NCI-H2081 treated with DMSO at 0.1 percent for 48 hours (cell line): ENCODE measurements at places on chromosomes 12 and 14.

DNA sequence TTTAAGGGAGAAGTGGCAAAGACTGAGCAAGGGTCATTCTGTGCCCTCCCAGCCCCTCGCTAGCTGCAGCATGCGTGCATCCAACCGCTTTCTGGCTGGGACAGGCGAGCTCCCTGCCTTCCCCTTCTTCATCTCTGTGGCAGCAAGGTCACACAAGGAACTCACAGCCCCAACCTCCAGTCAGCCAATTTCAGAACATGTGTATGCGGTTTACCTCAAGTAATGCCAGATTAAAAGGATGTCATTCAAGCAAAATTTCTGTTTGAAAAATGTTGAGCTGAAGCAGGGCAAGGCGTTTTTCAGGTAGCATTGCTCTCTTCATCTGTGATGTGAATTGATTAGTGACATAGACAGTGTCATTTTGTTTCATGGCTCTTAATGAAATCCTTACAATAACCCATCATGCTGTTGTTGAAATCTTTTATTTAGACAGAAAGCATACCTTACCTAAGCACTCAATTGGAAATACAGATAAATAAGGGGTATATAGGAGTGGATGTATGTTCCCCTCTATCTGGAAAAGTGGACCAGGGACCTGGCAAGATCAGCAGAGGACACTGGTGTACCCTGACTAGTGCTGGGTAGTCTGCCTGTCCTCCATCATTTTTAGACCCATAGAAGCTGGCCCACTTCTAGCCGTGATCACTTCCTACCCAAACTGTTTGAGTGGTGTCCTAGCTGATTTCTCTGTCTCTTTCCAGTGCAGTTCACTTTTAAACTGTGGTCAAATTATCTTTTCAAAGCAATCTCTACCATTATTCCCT, 82.8 kb upstream of the NEDD1 start:
- DNase-seq = no peak

DNA sequence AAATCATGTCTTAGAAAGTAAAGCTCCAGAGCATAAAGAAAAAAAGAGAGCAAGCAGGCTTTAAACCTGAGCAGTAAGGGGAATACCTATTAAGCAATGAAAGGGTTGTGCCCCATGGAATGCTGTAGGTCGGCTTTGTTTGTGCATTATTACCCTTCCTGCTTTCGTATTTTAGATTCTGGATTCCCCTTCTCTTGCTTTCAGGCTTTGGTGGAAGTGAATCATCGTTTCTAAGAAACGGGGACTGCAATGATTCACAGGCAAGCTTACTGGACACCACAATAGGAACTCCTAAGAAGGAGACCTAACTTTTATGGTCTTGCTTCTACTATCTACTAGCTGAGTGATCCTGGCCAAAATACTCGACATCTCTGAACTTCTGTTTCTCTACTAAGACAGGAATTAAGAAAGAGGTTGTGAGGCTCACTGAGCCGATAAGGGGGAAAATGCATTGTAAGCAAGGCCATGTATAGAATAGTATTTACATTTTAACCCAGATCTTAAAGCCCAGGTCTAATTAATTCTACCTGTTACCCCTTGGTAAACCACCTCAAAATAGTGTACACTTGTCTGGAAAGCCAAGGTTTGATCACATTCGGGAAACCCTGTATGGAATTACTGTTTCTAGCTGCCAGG, 1.2 kb upstream of the BMAL2 start:
- DNase-seq = no peak

GRCh38 chr12:48765753-48766162, 23.1 kb downstream of the ADCY6 start:
- no peak for DNase-seq

GRCh38 chr14:68862954-68863594, 70.2 kb upstream of the ZFP36L1 start:
- DNase-seq = peak; percentile 24

- no peak for DNase-seq
These were observed 228.4 kb upstream of the NPAS3 start for GRCh38 chr14:32710231-32710671.

DNA sequence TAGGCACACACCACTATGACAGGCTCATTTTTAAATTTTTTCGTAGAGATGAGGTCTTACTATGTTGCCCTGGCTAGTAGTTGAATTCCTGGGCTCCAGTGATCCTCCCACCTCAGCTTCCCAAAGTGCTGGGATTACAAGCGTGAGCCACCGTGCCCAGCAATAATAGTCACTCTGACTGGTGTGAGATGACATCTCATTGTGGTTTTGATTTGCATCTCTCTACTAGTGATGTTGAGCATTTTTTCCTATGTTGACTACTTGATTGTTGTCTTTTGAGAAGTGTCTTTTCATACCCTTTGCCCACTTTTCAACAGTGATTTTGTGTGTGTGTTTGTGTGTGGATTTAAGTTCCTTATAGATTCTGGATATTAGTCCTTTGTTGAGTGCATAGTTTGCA, 26.3 kb downstream of the ATP2A2 start:
- DNase-seq = no peak

GRCh38 chr12:14773685-14774073, 29.6 kb downstream of the WBP11 start:
- no peak for DNase-seq

DNA sequence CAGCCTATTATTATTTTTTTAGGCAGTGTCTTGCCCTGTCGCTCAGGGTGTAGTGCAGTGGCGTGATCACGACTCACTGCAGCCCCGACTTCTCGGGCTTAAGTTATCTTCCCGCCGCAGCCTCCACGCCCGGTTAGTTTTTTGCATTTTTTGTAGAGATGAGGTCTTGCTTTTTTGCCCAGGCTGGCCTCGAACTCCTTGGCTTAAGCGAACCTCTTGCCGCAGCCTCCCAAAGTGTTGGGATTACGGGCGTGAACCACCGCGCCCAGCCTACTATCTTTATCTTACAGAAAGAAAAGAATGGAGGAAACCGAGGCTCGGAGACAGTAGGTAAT, 507 bp upstream of the PTPN11 start:
- DNase-seq = no peak

DNA sequence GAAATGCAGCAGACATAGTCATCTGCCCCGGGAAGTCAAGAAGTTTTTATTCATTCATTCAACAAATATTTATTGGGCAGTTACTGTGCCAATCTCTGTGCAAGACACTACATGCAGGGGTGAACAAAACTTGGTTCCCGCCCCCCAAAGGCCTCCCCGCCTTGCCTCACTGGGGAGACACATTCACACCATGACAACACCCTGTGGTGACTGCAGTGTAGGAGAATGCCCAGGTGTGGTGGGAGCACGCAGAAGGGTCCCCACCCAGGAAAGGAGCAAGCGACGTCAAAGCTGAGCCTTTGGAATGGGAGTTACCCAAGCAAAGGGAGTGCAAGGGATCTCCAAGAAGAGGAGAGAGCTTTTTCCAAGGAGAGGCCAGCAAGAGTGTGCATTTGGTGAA, 1.6 kb upstream of the AQP6 start:
- no peak for DNase-seq

DNA sequence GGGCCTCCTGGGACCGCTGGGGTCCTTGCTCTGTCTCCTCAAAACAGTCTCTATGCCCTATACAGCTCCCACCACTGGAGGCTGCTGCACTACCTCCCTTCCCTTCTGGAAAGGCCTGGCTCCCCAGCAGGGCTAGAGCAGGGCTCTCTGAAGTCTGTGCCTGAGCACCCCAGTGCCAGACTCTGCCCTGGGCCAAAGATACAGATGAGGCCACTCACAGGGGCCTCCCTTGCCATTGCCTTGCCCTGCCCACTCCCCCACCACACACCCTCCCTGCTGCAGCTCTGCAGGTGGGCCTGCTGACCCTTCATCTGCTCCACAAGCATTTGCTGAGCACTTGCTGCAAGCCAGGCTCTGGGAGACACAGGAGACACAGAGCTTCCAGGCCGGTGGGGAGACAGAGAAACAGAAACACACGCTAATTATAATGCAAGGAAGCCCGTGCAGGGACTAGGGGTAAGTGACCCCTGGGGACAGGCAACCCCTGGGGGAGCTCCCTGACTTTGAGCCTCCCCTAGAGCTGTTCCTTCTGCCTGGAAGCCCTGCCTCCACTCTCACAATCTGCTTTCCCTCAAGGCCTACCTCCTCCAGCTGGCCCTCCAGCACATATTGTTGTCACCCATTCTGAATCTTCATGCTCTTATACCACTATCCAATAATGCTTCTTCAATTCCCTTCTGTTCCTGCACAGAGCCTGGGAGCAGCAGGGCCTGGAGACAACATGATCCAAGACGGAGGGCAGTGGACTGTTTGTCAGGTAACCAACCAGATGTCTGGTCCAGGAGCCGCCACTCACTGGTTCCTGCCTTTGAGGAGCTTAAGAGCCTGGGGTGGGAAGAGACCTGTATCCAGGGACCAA, 32.6 kb upstream of the PNMA1 start:
- DNase-seq = no peak

GRCh38 chr14:69989622-69990021, 110.4 kb downstream of the SMOC1 start:
- no peak for DNase-seq

DNA sequence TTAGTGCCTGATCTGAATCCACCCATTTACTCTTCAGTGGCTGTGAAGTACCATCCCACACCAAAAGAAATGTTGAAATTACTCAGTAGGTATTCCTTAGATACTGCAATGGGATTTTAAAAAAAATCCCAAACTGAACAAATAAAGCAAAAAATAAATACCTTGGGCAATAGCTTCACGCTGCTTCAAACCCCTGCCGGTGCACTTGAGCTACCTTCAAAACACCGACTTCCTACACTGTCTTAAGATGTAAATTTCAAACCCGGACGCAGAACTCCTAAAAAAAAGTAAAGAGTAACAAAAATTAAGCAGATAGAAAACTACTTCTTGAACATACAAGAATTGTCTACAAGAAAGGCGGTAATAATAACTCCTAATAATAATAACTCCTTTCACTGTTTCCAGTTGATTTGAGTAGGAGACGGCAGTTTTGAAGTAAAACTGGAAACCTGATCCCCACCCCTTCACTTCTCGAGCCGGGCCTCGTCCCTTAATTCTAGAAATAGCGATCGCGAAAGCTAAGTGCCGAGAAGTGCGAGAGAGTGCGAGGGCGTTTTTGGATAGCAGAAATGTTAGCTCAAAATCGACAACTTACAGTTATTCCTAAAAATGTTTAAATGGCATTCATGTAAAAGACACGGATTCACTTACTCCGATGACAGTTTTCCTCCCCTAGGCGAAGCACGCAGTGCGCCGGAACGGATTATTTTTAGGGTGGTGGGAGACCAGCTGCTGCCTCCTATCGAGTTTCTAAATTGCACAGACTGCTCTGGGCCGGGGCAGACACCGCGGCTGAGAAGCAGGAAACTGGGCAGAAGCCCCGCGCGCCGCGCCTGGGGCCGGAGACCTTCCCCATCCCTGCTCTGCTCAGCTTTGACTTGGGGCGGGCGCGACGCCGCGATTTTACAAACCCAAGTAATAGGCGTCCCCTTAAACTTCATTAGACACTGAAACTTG, at the start of gene ABCC9:
Gene ABCC9, minus strand, starts transcription at position 878 of the 957 bp plus-strand sequence. CDS start 4,752 bp downstream, outside the sequence.
- DNase-seq = no peak

GRCh38 chr12:68393417-68393816, 61.3 kb upstream of the MDM1 start:
- DNase-seq = no peak

DNA sequence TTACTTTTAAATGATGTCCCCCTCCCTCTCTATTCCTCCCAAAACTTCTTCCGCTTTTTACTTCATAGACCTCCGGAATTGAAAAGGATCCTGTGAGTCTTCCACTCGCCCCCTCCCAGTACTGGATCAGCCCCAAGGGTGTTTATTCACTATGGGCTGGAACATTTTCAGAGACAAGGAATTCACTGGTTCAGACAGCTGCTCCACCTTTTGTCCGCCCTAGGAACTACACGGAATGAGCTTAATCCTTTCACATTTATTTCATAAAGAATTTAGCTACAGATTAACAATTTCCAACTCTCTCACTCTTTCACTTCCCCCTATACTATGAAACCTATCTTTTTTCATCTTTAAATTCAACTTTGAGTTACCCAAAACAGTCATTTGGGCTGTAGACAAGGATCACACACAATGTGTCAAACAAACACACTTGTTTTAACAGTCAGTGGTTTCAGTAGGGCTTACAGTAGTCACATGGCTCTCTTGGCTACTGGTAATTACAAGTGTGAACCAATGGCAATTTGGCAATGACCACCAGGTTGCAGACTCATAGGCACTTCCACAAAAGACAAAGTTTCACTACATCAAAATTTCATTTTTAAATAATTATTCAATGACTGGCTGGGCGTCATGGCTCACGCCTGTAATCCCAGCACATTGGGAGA, 20.6 kb downstream of the CNIH1 start:
- no peak for DNase-seq

DNA sequence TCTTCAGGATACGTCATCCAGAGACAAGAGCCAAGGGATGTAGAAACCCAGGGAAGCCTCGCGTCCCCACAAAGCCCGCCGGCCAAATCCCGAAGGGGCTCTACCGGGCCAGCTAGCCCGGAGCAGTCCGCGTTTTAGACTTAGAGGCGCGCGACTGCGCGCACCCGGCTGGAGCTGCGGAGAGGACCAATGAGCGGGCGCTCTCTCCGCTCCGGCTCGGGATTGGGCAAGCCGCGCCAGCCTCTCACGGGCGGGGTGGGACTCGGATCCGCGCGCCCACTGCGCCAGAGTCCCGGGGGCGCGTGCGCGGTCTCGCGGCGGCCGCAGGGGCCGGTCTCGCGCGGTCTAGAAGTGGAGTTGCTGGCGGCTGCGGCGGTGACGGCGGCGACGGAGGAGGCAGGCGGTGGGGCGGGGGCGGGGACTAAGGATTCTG, 241 bp upstream of the PALS1 start:
- DNase-seq = peak; percentile 74

GRCh38 chr14:77248666-77249065, 22.3 kb downstream of the NGB start:
- no peak for DNase-seq

DNA sequence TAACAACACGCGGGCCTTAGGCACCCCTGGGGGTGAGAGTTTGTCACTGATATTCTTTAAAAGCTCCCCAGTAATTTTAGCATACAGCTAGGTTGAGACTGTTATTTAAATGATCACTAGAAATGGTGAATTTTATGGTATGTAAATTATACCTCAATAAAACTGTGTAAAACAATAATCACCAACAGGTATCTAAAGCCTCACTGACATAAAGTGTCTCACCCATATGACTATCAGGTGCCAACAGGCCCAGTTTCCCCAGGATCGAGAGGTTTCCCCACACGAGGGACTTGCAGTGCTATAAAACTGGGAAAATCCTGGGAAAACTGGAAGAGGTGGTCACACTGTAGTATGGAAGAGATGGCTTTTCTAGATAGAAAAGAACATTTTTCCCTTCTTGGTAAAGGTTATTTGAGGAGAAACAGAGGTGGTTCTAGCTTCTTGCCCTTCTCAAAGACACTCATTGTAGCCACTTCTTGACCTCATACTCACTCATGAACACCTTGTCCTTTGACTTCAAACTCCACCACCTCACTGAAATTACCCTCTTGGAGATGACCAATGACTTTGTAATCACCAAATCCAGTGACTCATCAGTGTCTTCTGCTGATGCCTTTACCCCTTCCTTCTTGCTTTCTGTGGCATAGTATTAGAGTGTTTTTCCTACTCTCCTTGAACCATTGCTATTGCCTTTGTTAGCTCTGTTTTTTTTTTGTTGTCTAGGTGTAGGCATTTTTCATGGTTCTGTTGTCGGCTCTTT, 24.8 kb upstream of the NUBPL start:
- DNase-seq = no peak

- no peak for DNase-seq
These were observed 125.8 kb downstream of the NCOR2 start for GRCh38 chr12:124441443-124442194.

- no peak for DNase-seq
These were observed 59.0 kb downstream of the LLPH start for GRCh38 chr12:66071549-66071948.
